ENCODE measurements at places on chromosomes 13 and 19.

DNA sequence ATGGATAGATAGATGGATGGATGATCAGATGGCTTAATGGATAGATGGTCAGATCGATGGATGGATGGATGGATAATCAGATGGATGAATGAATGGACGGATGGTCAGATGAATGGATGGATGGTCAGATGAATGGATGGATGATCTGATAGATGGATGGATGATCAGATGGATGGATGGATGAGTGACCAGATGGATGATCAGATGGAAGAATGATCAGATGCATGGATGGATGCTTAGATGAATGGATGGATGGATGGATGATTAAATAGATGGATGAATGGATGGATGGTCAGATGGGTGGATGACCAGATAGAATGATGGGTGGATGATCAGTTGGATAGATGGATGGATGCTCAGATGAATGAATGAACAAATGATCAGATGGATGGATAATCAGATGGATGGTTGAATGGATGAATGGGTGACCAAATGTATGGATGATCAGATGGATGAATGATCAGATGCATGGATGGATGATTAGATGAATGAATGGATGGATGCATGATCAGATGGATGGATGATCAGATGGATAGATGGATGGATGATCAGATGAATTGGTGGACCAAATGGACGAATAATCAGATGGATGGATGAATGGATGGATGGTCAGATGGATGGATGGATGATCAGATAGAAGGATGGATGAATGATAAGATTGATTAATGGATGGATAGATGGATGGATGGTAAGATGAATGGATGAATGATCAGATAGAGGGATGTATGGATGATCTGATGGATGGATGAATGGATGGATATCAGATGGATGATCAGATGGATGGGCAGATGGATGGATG is 205.1 kb downstream of the TEX29 start:
- DNase-seq: no peak

DNA sequence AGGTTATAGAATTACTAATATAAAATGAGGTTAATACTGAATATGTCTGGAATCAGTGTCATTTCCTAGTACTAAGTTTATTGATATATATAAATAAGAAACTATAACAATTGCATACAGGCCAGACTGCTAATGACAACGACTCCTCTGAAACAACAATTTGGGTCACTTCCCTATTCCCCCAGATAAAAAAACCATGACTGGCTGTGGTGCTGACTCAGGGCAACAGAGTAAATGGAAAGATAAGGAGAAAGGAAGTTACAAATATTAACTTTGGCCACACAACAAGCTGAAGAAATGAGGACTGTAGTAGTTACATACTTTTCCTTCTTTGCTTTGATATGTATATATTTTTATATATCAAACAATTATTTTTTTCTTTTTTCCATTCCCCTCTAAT is 263.7 kb upstream of the PCDH9 start:
- no peak for DNase-seq

DNA sequence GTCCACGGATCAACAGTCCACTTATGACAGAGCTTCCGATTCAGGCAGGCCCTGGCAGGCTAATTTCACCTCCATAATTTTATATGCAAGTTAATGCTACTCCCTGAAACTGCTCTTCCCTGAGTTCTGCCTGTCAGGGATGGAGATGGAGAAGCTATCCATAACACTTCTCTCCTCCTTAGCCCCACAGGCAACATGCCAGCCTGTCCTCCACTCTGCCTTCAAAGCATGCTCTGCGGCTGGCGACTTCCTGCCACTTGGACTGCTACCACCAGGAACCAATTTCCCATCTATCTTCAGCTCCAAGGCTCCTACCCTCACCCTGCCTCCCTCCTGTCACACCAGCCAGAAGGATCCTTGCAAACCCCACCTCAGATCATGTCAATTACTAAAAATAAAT is 35.4 kb downstream of the GSX1 start:
- DNase-seq: no peak

GRCh38 chr19:19661675-19662251 is 1.7 kb downstream of the ATP13A1 start:
- DNase-seq: no peak

DNA sequence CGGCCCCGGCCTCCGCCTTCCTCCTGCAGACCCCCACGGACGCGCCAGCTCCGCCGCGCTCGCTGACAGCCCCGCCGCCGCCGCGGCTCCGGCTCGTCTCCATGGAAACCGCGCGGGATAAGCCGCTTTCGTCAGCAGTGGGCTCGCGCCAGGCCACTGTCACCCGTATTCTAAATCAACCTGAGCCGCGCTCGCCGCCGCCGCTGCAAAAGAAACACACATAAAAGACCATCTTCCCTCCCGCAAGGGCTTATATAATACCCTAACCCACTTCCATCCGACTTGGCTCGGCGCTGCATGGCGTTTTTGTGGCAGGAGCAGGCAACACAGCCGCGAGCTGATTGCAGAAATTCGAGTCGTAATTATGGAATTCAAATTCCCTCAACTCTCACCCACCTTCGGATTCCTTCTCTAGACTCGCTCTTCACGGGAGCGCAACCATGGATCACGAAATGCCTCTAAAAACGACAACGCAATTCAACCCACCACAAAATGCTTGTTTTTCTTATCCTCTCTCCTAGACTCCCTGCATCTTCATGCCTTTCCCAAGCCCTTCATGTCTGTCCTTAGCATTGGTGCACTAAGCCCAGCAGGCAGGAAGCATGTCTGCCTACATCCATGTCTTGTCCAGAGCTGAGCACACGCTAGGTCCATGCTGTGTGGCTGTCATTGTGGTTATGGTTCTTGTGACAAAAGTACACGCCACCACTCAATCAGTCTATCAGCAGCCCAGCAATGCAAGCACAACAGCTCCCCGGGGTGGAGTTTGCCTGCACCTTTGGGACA is at the start of gene AMER2:
Gene AMER2 (minus strand): TSS at position 772 of the 786 bp plus-strand sequence. CDS start 669 bp downstream, at position 103.
- DNase-seq: no peak

GRCh38 chr13:102399791-102400674 is 1.8 kb downstream of the FGF14 start:
- DNase-seq: no peak

GRCh38 chr13:58081301-58081820 is 449.8 kb downstream of the PCDH17 start:
- DNase-seq: no peak

GRCh38 chr13:75881109-75881775 is 245.1 kb downstream of the LMO7 start:
- no peak for DNase-seq

- DNase-seq: no peak
Measured at GRCh38 chr13:85091631-85092234, 707.5 kb downstream of the SLITRK6 start.

Measured in left renal cortex interstitium (tissue), 4 donors.